NCI-H187 treated with DMSO at 0.1 percent for 48 hours (cell line): ENCODE measurements at places on chromosomes 6 and 20.

DNA sequence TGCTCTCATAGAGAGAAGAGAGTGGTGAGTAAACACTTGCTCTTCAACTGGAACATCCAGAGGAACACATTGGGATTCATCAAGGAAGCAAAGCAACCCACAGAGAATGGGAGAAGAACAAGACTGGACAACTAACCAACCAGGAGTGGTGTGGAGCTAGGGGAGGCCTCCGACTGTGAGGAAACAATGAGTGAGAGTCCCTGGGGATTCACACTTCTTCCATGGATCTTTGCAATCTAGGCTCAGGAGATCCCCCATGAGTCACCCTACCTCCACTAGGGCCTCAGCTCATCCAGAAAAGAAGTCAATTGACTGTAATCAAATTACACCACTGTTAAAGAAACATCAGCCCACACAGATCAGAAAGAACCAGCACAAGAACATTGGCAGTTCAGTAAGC, 42.3 kb upstream of the CLVS2 start:
- DNase-seq = no peak

- no peak for DNase-seq
Observed at GRCh38 chr6:169841251-169841650, 89.8 kb downstream of the ERMARD start.

- DNase-seq = no peak
Observed at GRCh38 chr6:81304466-81304865, 448.0 kb downstream of the TENT5A start.

GRCh38 chr6:36999751-37000125, 5.7 kb upstream of the FGD2 start:
- DNase-seq = no peak

DNA sequence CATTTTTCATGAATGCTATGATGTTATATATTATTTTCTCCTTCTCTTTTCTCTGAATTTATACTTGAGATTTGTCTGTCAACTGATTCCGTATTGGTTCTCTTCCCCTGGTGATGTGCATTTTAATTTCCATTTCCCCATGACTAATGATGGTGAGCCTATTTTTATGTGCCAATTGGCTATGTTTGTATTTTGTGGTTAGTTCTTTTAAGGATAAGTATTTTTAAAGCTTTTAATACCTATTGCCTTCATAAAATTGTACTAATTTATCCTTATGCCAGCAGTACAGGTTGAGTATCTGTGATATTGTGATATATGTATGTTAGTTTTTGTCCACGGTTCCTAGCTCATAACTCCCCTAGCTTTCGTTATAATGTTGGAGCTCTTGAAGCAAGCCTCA, 2.8 kb downstream of the POLH start:
- no peak for DNase-seq

DNA sequence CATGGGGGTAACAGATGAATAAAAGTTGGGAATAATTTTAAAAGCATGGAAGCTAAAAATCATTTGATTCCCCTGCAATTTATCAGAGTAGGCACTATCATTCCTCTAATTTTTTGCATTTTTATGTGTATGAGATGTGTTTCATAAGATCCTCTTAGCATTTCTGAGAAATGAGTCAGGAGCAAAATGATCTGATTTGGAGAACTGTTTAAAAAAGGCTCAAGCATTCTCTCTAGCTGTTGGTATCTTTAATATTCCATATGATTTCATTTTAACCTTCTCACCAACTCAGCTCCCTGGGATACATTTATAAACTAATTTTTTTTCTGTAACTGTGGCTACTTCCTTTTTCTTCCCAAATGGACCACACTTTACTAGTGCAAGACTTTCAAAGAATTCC, 60.9 kb downstream of the MCHR2 start:
- no peak for DNase-seq

GRCh38 chr6:11722220-11722619, 56.4 kb downstream of the ADTRP start:
- DNase-seq = no peak

DNA sequence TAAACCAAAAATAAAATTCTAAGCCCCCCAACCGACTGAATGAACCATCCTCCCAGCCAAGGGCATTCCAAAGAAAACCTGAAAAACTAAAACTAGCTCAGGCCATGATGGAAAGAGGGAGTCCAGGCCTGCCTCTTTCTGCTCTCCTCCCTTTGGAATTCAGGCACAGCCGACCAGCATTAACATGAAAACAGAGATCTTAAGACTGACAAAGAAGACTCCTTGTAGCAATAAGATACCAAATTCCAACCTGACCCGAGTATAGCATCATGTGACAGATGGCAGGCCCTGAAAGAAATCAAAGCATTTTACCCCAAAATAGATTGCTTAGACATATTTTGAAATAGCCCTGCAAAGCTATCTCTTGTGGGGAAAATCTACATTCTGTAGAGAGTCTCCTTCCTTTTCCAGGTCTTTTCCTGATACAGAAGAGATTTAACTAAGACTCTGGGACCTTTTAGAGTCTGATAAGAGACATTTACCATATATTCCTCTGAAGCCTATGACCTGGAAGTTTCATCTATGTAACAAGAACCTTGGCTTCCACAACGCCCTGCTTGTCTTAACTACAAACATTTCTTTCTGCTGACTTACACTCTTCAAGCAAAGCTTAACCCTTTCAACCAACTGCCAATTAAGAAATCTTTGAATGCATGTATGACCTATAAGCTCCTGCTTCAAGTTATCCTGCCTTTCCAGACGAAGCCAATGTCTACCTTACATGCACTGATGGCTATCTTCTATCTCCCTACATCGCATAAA, 22.2 kb upstream of the TXLNB start:
- no peak for DNase-seq

DNA sequence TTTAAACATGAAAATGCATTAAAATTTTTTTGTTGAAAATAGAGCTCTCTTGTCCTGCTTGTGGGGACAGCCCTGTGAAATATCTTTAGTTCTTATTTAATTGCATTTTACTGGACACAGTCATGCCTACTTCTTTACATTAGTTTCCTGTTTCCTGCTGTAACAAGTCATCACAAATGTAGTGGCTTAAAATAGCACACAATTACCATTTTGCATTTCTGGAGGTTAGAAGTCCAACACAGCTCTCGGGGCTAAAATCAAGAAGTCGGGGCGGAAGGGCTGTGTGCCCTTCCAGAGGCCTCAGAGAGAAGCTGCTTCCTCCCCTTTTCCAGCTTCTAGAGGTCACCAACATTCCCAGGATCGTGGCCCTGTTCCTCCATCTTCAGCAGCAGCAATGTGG, 29.4 kb downstream of the PNLDC1 start:
- no peak for DNase-seq

DNA sequence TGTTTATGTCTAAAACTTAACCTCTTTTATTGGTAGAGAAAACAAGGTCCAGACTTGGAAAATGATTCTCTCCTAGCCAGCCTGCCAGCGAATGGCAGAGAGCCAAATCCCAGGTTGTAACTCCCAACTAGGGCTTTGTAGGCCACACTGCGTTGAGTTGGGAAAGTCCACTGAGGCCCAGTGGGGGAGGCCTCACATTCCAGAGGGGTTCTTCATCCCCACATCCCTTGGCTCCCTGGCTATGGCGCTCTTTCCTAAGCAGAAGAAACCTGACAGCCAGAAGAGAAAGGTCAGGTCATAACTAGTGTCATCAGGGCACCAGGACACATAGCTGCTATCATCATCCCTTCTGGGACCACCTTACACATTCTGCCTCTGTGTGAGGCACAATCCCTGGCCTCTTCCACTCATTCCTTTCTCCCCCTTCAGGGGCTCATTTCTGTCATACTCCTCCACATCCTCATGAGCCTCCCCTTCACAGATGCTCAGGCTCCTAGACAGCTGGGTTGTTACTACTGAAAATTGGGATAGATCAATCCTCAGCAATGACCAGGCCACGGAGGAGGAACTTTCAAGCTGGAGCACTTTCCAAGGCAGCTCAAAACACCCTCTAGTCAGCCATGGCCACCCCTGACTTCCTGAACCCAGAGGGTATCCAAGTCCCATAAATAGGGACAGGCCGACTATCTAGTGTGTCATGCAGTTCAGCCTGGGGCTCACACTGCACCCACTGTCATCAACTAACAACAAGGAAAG, 48.6 kb downstream of the TCP11 start:
- no peak for DNase-seq

GRCh38 chr20:25035921-25036320, 22.0 kb downstream of the ACSS1 start:
- DNase-seq = no peak

DNA sequence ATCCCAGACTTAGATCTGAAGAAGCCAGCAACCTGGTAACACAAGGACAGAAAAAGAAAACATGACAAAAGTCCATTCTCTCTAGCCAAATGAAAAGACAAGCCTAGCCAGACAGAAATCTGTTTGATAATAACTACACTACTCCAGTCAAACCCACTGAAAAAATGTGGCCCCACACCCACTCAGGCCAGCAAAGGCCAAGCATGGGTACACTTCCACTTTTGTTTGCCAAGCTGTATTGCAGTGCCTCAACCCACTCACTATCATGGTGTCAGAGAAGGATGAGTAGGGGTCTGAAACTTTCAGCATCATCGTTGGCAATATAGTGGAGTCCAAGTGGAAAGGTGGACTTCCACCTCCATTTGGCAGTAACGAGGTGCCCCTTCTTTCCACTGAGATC, 45.8 kb downstream of the EPM2A start:
- DNase-seq = no peak

DNA sequence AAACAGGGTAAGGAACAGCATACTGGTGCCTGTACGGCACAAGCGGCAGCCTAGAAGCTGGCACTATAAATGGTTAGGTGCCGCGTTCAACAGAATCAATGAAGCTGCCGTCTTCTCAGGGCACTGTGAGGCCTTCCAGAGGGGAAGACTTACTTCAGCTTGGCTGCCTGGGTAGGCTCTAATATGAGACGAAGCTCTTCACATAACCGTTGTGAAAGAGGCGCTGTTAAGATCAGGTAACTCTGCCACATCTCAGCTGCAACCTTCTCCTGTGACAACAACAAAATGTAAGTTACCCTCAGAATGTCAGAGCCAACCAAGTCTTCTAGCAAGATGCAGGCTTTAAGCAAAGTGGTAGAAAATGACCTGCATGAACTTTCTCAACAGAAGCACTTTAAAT, 12.0 kb upstream of the LYRM2 start:
- no peak for DNase-seq

DNA sequence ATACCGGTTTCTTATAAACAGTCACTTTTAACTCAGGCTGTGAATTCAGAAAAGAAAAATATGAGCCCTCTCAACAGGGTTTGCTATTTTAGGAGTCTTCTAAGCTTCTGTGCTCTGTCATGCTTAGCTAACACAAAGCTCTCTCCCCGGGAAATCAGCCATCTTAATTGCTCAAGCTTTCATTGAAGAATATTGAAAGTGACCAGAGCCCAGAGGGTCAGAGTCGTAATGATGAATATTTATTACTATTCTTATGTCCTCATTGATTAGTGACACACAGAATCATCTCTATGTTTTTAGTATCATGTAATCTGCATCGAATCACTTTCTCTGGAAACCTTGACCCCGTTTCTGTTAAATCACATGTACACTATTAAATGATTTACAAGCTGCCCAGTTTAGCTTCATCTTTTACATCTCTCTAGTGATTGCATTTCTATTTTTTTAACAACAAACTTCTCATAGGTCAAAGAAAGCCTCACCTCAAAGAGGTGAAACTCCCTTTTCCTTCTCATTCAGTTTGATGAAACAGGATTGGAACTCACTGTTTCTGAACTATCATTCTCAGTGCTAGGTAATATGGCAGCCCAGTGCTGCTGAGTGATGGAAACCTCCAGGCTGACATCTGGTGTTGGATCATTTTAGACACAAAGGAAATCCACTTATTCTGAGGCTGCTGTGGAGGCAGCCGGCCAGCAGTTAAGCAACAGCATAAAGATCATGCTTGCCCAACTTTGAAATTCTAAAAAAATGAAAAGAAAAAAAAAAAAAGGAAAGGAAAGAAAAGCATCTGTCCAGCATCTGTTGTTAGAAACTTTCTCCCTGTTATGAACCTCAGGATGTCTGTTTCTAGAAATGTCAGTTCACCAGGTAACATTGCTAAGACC, 96.3 kb downstream of the RFPL4B start:
- DNase-seq = no peak

- no peak for DNase-seq
Observed at GRCh38 chr20:15060265-15061060, 723.1 kb upstream of the FLRT3 start.

- no peak for DNase-seq
Observed at GRCh38 chr20:20360464-20360863, 7.4 kb upstream of the INSM1 start.

GRCh38 chr6:34249469-34250261, 859 bp upstream of the SMIM29 start:
- DNase-seq = no peak

- no peak for DNase-seq
Observed at GRCh38 chr6:105038259-105038658, 81.4 kb downstream of the LIN28B start.

DNA sequence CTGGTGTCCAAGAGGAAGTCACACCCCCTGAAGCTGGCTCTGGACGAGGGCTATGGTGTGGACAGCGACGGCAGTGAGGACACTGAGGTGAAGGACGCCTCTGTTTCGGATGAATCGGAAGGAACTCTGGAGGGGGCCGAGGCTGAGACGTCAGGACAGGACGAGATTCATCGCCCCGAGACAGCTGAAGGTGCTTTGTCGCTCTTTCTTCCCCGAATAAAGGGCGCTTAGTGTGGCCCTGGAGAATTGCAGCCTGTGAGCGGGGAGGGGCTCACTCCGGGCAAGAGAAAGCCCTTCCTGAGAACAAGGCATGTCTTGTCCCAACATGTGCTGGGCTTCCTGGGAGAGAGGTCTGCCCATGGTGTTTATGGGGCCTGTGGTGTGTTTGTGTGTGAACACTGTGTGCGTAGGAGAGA, 41.4 kb downstream of the MYT1 start:
- DNase-seq = no peak

- DNase-seq = no peak
Observed at GRCh38 chr20:6579417-6579816, 188.1 kb upstream of the BMP2 start.
